ENCODE measurements at places on chromosomes 3 and 15. TPM values are rescaled to one million over a fixed set of nuclear protein-coding genes. Genes with fewer than 3 reads are reported as not detected.

- DNase-seq, result no peak
Observed at GRCh38 chr3:197041875-197042488, 12.4 kb upstream of the MELTF start.

DNA sequence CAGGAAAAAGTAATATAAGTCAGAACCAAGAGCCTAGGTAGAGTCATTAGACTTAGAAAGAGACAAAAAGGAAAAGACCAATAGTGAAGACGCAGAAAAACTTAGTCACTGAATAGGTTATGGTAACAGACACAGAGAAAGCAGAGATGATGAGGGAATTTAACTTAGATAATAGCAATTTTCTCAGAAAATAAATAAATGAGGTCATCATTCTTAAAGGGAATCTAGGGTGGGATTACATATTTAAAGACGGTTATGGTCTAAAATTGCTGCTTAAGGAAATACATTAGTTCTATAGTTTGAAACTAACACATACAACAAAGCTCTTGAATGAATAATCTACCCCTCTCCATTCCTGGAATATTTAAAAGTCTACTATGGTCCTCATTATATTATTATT, 59.4 kb downstream of the UBR1 start:
- no peak for DNase-seq

- DNase-seq, result no peak
Observed at GRCh38 chr15:76349301-76350070, 12.9 kb downstream of the ISL2 start.

GRCh38 chr3:168964736-168965135, 698.8 kb downstream of the MECOM start:
- DNase-seq, result no peak

DNA sequence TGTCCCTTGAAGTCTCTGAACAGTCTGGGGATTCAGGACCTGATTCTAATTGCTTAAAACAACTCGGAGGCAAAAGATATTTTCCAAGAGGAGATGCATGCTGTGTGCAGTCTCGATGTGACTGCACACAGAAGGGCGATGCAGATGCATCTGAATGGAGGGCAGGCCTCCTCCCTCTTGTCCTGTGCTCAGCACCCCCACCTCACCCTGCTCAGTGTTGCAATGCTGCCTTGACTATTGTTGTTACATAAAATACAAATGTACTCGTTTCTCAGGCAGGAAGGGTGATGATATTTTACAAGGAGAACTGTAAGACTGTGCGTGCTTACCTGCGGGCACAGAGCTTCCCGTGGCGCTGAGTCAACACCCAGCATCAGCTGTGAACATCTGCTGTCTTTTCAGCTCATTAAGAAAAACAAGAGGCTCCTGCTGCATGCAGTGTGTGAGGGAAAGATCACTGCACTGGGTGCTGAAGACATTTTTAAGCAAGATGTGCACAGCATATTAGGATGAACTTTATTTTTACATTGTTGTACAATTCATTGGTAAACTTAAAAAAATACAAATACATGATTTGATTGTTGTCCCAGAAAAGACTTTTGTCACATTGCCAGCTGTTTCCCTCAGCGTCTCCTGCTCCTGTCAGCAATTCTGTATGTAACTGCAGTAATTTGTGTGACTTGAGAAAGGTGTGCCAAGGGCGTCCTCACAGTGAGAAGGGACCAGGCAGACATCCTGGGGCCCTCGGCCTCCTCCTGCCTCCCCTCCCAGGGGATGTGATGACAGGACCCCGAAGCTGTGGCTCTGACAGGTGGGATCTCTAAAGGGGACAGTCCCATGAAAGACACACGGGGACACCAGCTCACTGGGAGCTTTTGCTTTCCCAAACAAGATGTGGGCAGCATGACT, 56.3 kb upstream of the RPL32 start:
- DNase-seq, result no peak

DNA sequence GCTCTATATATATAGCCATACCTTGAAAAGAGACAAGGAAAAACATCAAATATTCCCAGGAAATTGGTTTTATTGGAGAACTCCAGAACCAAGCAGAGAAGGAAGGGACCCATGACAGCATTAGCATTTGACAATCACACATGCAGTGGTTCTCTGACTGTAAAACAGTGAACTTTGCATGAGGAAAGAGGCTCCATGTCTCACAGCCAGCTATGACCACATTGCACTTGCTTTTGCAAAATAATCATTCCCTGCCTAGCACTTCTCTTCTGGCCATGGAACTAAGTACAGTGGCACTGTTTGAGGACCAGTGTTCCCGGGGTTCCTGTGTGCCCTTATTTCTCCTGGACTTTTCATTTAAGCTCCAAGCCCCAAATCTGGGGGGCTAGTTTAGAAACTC, 85.5 kb downstream of the TGFBR2 start:
- DNase-seq, result no peak

GRCh38 chr3:168341956-168342936, 246.5 kb upstream of the GOLIM4 start:
- peak; percentile 48 for DNase-seq

DNA sequence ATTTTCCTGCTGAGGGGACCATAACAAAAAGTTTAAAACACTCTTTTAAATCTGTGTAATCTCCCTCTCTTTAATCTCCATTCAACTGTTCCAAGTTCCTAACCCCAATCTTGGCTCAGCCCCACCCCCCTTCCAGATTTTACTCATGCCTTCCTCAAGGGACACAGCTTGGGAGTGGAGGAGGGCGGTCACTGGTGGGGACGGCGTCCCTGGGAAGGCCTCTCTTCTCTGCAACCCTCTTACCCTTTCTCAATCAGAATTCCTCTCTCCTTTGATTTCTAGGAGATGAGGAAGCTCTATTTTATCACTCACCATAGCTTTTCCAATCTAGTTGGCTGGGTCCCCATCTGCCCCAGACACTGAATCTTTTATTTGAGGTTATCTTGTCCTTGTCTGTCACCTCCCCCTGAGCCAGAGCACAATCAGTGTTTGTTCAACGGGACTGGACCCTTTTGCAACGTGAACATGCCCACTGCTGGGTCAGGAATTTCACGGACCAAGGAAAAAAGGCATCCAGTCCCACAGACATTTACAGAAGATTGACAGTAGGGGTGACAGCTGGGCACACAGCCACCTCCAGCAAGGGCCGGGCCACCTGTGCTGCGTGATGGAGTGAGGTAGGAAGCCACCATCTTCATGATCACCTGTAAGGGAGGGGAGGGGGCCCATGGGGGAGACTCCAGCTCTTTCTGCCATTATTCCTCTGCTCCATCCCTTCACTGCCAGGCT, 84.0 kb upstream of the HERC1 start:
- no peak for DNase-seq

- no peak for DNase-seq
Observed at GRCh38 chr15:75791337-75791713, 51.9 kb upstream of the UBE2Q2 start.

DNA sequence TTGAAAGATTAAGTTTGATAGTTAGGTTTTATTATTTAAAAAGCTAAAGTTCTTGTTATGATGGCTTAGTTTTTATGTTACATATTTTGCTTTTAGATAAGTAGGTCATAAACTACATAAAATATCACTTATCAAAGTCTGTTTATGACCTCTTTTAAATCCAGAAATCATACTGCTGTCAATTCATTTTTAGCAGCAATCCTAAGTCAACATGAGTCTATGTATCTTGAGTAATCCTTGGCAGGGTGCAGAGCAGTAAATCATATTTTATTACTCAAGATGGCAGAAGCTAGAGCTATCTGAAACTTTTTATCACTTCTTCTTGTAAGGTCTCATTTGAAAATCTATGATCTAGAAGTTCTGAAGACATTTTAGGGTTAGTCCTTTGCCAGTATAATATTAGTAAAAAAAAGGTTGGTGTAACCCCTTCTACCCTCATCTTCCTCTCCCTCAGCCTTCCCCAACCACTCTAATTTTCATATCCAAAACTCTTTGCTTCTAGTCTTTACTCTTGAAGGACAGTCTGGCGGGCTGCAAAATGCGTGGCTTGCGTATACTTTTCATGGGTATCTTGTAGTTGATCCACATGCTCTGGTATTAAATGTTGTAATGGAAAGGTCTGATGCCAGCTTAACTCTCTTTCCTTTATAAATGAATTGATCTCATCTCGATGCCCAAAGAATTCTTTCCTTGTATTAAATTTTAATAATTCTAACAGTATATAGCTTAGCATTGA, 134.0 kb upstream of the THRB start:
- DNase-seq, result no peak

- no peak for DNase-seq
Observed at GRCh38 chr3:24249523-24249922, 245.1 kb downstream of the THRB start.

- DNase-seq, result no peak
Observed at GRCh38 chr3:150057227-150057626, 86.5 kb upstream of the PFN2 start.

DNA sequence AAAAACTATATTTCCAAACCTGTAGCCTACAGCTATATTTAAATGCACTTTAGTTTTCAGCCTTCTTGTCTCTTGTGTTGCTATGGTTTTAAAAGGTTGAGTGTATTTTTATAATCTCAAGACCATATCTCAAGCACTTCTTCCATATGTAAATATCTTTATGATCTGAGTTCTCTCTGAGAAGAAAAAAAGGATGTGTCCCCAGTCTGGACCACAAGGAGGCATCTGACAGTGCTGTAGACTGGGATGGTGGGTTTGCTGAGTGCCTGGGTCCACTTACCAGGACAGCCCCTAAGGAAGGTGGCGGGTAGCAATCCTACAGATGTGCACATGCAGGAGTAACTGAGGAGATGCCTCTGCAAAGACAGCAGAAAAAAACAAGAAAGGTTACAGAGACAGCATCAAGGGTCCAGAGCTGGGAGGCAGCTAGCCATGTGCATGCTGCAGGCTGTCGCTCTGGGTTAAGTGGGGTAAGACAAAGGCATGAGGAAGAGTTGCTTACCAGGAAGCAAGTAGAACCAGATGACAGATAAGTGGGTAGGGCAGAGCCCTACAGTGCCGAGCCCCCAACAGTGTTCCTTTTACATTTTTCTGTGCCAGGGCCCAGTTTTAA, 70.6 kb upstream of the SNRK start:
- DNase-seq, result no peak

- DNase-seq, result no peak
Observed at GRCh38 chr3:155640098-155640497, 104.8 kb downstream of the PLCH1 start.

- DNase-seq, result peak; percentile 41
Observed at GRCh38 chr15:99454941-99455788, 110.6 kb upstream of the MEF2A start.

GRCh38 chr15:47824147-47824546, 106.8 kb downstream of the SEMA6D start:
- no peak for DNase-seq

DNA sequence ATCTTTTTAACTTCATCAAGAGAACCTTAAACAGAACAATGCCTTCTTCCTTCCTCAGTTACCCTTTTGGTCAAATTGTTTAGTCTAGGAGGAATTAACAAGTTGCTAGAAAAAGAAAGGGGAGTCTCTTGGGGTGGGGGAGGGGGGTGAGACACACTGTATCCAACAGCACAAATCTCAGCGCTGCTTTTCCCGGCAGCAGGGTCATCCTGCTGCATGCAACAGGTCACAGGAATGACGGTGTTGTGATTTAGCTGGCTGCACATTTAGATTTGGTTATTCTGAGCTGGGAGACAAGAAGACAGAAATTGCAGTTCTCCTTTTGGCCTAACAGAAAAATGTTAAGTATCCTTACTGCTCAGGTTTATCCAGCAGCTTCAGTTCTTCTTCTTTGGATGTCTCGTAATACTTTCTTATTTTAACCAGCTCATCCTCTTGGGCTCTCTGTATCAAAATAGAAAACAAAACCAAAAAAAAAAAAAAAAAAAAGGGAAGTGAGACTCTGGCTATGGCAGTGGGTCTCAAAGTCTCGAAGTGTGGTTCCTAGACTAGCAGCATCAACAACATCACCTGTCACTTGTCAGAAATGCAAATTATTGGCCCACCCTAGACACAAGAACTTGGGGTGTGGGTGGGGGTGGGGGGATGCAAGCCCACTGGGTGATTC, 190.5 kb downstream of the GREM1 start:
- no peak for DNase-seq

DNA sequence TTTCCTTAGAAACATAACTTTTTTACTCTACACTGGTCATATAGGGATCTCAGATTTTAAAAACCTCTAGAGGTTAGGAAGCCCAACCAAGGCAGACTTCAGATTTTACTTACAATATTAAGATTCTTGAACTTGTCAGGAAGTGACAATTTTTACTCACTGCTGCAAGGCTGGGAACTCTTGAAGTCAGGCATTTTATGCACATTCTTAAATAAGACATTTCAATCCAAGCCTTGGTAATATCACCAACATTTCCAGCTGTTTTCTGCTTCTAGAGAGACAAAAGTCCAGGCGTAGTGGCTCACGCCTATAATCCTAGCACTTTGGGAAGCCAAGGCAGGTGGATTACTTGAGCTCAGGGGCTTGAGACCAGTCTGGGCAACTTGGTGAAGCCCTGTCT, 33.6 kb upstream of the UBP1 start:
- DNase-seq, result no peak

- no peak for DNase-seq
Observed at GRCh38 chr3:67030785-67031740, 33.0 kb downstream of the KBTBD8 start.

The IGF2BP2 gene
- total RNA-seq, result 11.1 TPM

The GOLGA6L26 gene
- not detected for total RNA-seq

The RASL12 gene
- total RNA-seq, result 0.07 TPM

The TIMP4 gene
- total RNA-seq, result 4.7 TPM

The DAZL gene
- total RNA-seq, result 1.8 TPM

The ARGFX gene
- total RNA-seq, result not detected

The HEXA gene
- 107 TPM for total RNA-seq

The ERICH6 gene
- total RNA-seq, result not detected

The CFAP100 gene
- total RNA-seq, result not detected

The WNT5A gene
- 12.0 TPM for total RNA-seq

The TMOD3 gene
- 60.7 TPM for total RNA-seq

Measured in NCI-H460 (cell line).